ENCODE measurements at places on chromosomes 12 and 14. TPM values are rescaled to one million over a fixed set of nuclear protein-coding genes. Genes with fewer than 3 reads are reported as not detected.

DNA sequence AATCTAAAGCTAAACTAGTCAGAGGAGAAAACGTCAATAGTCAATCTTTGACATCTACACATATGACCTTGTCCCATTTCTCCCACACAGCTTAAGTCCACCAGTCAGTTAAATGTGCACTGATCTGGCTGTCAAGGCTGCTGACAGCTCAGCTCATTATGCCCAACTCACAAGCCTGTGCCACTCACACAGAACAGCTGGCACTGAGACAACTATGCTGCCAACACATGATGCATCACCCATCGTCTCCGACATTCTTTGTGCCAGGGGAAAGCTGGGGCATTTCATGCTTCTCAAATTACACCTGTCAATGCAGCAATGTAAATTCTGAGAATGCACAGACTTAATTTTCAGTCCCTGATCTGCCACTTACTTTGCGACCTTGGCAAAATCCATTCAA, 25.3 kb downstream of the GNS start:
- H3K4me3 ChIP-seq = no peak overlapping the region
- no peak overlapping the region for H3K27ac ChIP-seq
- H3K4me1 ChIP-seq = peaks cover 9% of the 10 kb centered on the region

- DNase-seq = no peak
- no peak overlapping the region for H3K27ac ChIP-seq
- no peak overlapping the region for H3K4me3 ChIP-seq
- H3K27me3 ChIP-seq = no peaks in the 10 kb centered on the region
Measured at GRCh38 chr14:80787876-80788275, 153.7 kb downstream of the CEP128 start.

- H3K4me1 ChIP-seq = no peaks in the 10 kb centered on the region
- DNase-seq = no peak
- no peaks in the 10 kb centered on the region for H3K27me3 ChIP-seq
- H3K36me3 ChIP-seq = no peaks in the 10 kb centered on the region
Measured at GRCh38 chr14:39467889-39468524, 35.8 kb upstream of the FBXO33 start.

The AKAP3 gene
- total RNA-seq = 0.37 TPM

DNA sequence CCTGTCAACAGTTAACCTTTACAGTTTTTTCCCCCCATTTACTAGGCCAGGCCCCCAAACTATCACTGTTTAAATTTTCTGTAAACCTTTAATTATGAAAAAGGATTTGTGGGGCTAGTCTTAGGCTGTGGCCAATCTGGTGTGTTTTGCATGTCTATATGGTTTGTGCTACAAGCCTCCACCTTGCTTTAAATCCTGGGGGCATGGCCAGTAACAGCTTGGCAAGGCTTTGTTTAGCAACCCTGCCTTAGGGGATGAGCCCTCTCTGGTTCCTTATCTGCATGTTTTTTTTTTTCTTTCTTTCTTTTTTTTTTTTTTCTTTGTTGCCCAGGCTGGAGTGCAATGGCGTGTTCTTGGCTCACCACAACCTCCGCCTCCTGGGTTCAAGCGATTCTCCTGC, 102.7 kb downstream of the KCNMB4 start:
- no peaks in the 10 kb centered on the region for H3K27me3 ChIP-seq
- H3K27ac ChIP-seq = no peak overlapping the region
- H3K36me3 ChIP-seq = no peaks in the 10 kb centered on the region
- DNase-seq = no peak

DNA sequence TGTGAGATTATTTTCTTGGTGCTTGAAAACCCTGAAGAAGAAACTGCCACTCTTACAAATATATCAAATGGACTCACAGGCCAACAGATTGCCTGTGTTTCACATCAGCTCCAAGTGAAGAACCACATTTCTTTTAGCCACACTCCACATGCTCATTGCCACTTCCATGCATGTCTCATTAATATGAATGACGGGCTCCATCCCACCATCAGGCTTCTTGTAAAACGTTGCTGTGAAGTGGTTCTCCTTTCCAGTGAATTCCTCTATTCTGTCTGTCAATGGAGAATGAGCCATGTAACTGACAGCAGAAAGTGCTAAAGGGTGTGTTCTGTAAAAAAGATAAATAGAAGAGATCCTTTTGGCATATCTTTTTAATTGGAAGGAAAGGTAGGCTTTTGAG, 188.2 kb upstream of the RMST start:
- no peak for DNase-seq
- H3K4me1 ChIP-seq = no peaks in the 10 kb centered on the region
- H3K4me3 ChIP-seq = no peak overlapping the region
- no peaks in the 10 kb centered on the region for H3K36me3 ChIP-seq
- no peak overlapping the region for H3K27ac ChIP-seq
- peaks cover 15% of the 10 kb centered on the region for H3K27me3 ChIP-seq

- peaks cover 61% of the 10 kb centered on the region for H3K4me1 ChIP-seq
- no peaks in the 10 kb centered on the region for H3K27me3 ChIP-seq
- peak; percentile 68 for DNase-seq
- no peak overlapping the region for H3K4me3 ChIP-seq
- H3K27ac ChIP-seq = peak overlapping the region; percentile 37
Measured at GRCh38 chr14:91870001-91870400, 2.7 kb upstream of the TC2N start.

The TPPP2 gene
- not detected for total RNA-seq

DNA sequence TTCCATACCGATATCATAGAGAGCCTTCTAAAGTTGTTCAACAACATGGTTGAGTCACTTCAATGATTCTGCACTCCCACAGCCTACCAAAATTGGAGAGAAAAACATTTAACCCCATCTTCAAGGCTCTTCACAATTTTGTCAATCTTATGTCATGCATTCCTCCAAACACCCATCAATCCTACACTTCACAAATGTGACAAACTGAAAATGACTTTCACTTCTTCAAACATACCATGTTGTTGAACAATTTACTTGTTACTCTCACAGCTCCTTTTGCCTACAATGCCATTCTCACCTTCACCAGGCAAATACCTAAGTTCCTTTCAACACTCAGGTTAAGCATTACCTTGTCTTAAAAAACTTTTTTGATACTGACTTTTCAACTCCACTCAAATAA, 88.0 kb downstream of the OSBPL8 start:
- H3K4me1 ChIP-seq = peaks cover 16% of the 10 kb centered on the region
- no peaks in the 10 kb centered on the region for H3K27me3 ChIP-seq
- no peak overlapping the region for H3K4me3 ChIP-seq

DNA sequence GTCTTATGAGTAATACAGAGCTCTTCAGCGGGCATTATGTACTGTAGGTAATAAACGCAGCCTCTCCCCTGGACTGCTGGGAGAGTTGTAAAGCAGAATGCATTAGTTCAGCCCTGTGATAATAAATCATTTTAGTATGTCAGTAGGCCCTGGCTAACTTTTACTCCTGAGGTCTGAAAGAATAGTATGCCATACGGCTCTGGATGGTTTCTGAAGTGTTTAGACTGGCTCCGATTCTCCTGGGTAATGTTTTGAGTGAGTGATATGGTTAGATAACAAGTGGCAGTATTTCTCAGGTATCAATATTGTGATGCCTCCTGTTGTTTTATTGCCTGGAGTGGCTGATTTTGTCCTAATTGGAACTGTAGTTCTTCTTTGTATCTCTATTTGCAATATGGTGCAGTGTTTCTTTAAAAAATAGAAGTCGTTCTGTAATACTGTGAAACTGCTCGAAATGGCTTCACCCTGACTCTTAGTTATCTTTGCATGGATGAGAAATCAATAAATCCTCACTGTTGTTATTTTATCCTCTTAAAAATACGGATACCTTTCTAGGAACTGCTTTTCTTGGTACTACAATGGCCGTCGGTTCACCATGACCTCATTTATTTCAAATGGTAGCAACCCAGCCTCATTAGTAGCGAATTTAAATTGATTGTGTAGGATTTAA, 100.2 kb downstream of the PDZRN4 start:
- H3K4me3 ChIP-seq = no peak overlapping the region
- no peaks in the 10 kb centered on the region for H3K27me3 ChIP-seq
- DNase-seq = no peak
- no peak overlapping the region for H3K27ac ChIP-seq
- H3K36me3 ChIP-seq = no peaks in the 10 kb centered on the region

DNA sequence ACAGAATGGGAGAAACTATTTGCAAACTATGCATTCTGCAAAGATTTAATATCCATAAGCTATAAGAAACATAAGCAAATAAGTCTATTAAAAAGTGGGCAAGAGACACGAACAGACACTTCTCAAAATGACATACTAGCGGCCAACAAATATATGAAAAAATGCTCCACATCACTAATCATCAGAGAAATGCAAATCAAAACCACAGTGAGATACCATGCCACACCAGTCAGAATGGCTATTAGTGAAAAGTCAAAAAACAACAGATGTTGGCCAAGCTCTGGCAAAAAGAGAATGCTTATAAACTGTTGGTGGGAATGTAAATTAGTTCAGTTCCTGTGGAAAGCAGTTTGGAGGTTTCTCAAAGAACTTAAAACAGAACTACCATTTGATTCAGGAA, 121.3 kb downstream of the KCNMB4 start:
- no peaks in the 10 kb centered on the region for H3K27me3 ChIP-seq
- no peak for DNase-seq
- no peak overlapping the region for H3K27ac ChIP-seq
- peaks cover 19% of the 10 kb centered on the region for H3K4me1 ChIP-seq
- H3K36me3 ChIP-seq = no peaks in the 10 kb centered on the region

- no peaks in the 10 kb centered on the region for H3K27me3 ChIP-seq
- H3K27ac ChIP-seq = peak overlapping the region; percentile 89
- no peak overlapping the region for H3K4me3 ChIP-seq
- peaks cover 47% of the 10 kb centered on the region for H3K4me1 ChIP-seq
Measured at GRCh38 chr14:94600148-94600545, 12.0 kb upstream of the SERPINA3 start.

DNA sequence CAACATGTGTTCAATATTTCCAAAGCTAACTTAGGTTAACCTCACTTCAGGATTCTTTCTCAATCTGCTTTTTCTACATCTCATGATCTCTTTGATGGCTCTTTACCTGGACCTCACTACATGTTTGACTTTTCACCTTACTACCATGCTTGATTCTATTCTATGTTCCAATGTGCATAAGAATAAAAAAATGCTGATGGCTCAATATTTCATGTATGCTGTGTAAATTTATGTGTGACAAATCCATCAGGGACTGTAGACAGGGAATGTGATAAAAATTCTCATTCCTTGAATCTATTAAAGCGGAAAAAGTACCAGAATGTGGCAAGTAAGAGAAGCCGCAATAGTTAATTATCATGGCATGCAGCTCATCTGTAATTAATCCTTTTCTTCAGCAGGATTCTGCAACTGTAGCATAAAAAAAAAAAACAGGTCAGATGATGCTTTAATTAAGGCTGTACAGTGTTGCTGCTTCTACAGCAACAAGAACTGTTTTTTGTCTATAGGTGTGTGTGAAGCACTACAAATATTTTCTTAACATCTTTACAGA, 276.9 kb upstream of the PRKD1 start:
- no peak overlapping the region for H3K4me3 ChIP-seq
- H3K4me1 ChIP-seq = no peaks in the 10 kb centered on the region
- DNase-seq = no peak
- H3K27me3 ChIP-seq = no peaks in the 10 kb centered on the region
- H3K27ac ChIP-seq = no peak overlapping the region
- H3K36me3 ChIP-seq = no peaks in the 10 kb centered on the region

DNA sequence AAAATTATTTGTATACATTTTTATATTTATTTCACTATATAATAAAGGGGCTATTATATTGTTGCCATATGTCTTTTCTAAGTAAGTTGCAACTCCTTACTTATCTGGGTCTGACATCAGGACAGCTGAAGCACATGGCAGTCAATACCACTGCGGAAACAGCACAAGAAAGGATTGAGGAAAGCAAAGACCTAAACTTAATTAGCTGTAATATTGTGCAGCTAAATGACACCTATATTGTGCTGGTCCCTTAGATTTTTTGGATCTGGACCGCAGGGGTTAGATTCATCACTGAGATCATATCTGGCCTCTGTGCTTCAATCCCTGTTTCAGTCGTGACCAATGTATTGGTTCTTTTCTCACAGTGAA, 359.6 kb upstream of the DIO2 start:
- H3K36me3 ChIP-seq = no peaks in the 10 kb centered on the region
- no peak overlapping the region for H3K27ac ChIP-seq
- H3K4me3 ChIP-seq = no peak overlapping the region
